ENCODE measurements at places on chromosomes 2 and 18.

- DNase-seq, result no peak
These were observed 3.4 kb upstream of the BCL11A start for GRCh38 chr2:60556576-60557485.

- DNase-seq, result no peak
These were observed 1.1 kb downstream of the WDSUB1 start for GRCh38 chr2:159285433-159285832.

GRCh38 chr2:119826370-119826961, 66.7 kb downstream of the PTPN4 start:
- peak; percentile 0 for DNase-seq

DNA sequence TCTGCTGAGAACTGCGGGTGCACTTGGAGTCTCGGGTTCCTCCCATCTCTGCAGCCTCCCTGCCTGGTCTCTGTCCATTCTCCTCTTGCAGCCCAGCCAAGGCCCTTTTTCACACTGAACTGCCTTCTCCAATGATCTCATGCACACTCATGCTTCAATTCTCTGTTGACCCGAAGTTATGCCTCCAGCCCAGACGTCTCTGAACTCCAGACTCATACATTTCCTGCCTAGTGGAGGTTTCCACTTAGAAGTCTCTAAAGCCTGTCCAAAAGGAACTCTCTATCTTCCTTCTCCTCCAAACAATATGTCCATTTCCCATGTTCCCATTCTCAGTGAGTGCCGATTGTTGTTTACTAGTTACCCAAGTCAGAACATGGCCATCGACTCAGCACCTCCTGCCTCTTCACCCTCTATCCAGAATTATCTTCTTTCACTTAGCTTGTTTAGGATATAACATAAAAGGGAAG, 155.2 kb downstream of the IRS1 start:
- no peak for DNase-seq

DNA sequence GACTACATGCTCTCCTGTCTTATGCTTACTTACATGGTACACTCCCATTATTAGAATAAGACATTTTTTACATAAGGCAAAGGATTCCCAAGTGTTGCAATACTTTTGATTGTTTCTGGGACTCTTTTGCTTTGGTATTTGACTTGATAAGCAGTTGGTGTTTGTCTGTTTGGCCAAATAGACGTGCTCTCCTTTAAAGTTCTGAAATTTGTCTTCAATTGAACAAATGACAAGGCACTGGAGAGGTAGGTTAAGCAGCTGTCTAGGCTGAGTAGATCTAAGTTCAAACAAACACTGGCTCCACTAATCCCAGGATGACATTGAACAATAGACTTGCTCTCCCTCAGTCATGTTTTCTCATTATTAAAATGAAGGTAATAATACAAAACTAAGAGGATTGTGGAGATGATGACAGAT, 430.5 kb downstream of the STK39 start:
- no peak for DNase-seq

DNA sequence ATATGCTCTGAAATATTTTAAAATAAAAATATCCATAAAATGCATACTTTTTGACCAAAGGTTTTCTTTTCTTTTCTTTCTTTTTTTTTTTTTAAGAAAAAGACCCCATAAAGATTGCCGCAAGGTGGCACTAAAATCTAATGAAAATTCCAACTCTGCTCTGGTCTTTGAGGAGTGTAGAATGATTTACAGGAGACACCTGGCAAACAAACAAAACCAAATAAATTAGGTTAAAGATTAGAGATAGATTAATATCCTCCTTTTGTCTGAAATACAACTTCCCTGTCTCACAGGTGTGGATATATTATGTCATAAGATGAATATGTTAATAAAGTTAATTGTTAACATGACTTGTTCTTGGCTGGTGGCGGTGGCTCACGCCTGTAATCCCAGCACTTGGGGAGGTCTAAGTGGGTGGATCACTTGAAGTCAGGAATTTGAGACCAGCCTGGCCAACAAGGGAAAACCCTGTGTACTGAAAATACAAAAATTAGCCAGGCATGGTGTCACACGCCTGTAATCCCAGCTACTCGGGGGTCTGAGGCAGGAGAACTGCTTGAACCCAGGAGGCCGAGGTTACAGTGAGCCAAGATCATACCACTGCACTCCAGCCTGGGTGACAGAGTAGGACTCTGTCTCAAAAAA, 3.5 kb upstream of the RHOB start:
- DNase-seq, result peak; percentile 57

- DNase-seq, result no peak
These were observed at the start of the genes COL4A3 and COL4A4 for GRCh38 chr2:227163998-227164762. TSS of gene COL4A3 (plus strand) at chr2:227164624. CDS start at chr2:227164727, 103 bp downstream. TSS of gene COL4A4 (minus strand) at chr2:227164205. CDS start at chr2:227147483, 16,722 bp downstream.

DNA sequence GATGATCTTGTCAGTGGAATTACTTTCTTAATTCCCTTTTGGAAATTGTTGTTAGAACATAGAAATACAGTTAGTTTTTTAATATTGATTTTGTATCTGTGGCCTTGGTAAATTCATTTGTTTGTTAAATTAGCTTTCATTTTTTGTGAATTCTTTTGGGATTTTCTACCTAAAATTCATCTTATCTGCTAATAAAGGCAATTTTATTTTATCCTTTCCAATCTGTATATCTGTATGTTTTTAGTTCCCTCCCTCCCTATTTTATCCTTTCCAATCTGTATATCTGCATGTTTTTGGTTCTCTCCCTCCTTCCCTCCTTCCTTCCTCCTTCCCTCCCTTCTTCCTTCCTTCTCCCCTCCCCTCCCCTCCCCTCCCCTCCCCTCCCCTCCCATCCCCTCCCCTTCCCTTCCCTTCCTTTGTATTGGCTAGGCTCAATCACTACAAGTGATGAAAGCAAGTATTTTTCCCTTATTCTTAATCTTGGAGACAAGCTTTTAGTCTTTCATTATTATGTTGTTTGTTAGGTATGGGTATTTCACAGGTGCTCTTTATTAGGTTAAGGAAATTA, 244.4 kb downstream of the ALK start:
- no peak for DNase-seq

GRCh38 chr2:226956659-226957058, 120.8 kb downstream of the RHBDD1 start:
- DNase-seq, result no peak
